ENCODE measurements at places on chromosomes 4 and X.

DNA sequence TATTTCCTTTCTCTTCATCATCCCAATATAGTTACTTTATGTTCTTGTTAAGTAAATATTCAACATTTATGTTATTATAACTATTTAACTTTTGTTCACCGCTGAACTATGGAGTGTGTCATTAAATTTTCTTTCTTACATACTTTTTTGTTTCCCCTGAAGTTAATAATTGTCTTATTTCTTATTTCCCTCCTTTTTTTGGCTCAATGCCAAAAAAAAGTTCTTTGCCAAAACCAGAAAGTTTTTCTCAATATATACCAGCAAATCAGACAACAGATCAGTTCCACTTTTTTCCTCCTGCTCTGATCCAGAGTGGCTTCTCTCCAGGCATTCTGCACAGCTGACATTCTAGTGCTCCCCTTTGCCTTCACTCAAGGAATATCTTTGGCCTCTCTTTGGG, 187.0 kb upstream of the PPARGC1A start:
- DNase-seq, result no peak

DNA sequence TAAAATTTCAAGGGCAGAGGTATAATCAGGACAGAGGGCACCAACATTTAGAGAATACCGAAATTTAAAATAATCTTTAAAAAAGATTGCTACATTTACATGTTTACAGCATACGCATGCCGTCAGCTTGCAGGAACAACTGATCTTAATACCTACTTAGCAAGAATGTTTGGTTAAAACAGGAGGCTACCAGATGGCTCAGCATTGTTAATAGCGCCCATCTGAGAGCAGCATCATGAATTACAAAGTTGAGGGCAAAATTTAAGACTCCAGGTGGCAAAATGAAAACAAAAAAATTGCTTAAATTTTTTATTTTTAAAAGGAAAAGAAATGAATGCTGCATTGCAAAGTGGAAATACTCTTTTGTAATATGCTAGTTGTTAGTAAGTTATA, 241.3 kb downstream of the C4orf33 start:
- DNase-seq, result no peak

GRCh38 chr4:19177616-19178015, 1074.1 kb upstream of the SLIT2 start:
- no peak for DNase-seq

DNA sequence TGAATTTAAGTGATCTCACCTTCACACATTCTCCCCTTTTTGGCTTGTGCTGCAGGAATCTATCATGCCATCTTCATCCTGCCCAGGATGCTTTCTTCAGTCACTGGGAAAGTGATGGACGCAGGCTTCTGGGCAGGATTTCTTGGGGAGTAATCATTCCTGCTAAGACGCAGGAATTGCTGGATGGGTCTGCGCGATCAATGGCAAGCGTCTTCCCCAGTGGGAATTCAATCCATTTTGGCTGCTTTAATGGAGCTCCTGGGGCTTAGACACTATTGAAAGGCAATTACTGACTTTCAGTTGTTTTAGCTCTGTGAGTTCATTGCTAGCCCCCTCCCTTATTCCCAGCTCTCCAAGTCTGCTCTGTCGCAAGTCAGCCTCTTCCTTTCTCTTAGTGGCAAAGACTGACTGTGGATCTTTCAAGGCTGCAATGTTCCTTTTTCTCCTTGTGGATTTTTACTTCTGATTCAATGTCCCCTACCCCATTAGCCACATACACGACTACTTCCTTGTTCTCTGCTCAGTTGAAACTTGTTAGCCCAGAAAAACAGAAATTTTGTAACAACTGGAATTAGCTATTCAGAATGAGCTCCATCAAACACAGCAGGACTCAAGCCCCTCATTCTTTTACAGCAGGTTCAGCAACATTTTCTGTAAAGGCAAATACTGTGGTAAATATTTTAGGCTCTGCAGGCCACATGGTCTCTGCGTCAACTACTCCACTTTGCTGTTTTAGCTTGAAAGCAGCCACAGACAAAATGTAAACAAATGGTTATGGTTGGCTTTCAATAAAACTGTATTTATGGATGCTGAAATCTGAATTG, 154.9 kb downstream of the ASB9 start:
- no peak for DNase-seq

DNA sequence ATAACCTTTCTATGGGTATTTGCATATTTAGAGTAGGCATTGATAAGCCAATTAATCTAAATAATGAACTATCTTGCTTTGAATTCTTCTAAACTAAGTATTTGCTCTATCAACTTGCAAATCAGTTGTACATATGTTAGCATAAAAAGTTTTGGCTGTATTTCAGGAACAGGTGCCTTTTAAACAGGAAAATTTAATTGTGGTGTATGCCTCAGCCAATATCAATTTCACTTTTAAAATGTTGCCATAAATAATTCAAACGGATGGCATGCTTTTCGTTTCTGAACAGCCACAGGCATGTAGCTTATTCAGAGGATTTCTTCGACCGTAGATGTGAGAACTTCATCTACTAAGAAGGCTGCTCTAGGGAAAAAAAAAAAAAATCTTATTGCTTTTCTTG, 99.9 kb downstream of the DCLK2 start:
- no peak for DNase-seq

DNA sequence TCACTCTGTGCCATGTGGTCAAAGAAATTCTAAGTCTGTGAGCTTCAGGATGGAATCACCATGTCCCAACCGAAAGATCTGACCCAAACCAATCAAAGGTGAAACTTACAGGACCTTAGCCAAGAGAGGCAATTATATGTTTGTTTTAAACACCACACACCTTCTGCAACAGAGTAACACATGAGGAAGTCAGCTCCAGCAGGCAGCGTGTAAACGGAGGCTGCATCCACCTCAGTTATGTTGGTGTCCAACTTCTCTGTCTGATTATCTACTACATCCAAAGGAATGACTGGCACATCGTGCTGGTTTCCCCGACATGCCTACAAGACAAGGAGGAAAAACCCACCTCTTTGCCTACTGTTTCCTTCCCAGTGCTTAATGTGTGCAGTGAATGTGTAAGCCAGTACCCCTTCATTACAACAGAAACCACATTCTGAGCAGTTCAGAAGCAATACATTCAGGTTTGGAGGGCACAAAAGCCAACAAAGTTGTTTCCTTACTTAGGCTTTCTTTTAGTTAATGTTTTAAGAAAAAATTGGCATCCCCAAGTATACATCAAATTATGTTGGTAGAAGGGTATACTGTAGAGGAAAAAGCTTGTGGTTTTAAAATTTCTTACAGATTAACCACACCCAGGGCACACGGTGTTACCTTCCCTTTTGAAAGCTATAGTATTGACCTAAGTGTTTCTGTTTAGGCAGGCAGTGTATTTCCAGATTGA, 12.4 kb downstream of the CASP6 start:
- no peak for DNase-seq

GRCh38 chr4:125420526-125420925, 105.8 kb downstream of the FAT4 start:
- DNase-seq, result no peak

DNA sequence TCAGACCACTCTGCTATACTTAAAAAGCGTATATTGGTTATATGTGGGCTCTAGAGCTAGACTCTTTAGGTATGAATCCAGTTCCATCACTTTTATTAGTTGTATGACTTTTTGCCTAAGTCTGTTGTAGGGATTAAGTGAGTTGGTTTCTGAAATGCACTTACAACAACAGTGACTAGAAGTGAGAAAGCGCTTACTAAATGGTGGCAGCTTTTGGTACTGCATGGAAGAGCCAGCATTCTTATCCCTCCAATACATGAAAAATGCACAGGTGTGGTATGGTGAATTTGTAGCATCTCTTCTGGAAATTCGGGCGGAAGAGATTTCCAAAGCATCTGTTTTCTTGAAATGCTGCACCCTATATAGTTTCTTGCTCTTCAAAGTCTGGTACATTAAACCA, 117.1 kb downstream of the SPANXA1 start:
- no peak for DNase-seq

GRCh38 chr4:154005171-154005520, 216.3 kb upstream of the SFRP2 start:
- no peak for DNase-seq

DNA sequence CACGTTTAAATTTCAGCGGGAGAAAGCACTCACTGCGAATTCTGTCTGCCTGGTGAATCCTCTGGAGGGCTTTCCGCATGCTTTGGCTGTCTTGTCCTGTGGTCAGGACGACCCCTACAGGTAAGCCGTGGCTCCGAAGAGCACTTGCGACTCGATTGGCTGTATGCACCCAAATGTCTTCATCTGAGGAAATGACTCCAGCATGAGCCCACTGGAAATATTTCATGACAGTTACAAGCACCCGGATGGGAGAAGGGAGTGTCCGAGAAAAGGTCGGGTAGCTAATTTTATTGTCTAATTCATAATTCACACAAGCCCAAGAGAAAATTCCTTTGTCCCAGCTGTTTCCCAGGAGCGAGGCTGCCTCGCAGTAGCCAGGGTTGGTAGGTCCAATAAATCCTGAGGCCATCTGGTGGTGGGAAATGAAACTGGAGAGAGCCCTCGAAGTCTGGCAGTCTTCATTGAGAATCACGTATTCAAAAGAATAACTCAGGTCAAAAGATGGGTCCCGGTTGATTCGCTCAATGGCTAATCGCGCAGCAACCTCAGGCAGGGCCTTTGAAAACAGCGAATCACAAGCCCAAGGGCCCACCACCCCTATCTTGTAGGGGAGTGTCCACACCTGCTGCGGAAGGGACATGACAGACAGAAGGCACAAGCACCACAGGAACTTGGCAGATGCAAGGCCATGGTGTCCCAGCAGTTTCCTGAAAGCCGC, 6.6 kb downstream of the GUCY2F start:
- no peak for DNase-seq

- no peak for DNase-seq
These were observed 133.2 kb upstream of the ANXA3 start for GRCh38 chr4:78418406-78418805.

- no peak for DNase-seq
These were observed 248.5 kb downstream of the SNCA start for GRCh38 chr4:89588421-89588820.

- no peak for DNase-seq
These were observed 11.4 kb downstream of the ADGRA3 start for GRCh38 chr4:22504447-22504846.

DNA sequence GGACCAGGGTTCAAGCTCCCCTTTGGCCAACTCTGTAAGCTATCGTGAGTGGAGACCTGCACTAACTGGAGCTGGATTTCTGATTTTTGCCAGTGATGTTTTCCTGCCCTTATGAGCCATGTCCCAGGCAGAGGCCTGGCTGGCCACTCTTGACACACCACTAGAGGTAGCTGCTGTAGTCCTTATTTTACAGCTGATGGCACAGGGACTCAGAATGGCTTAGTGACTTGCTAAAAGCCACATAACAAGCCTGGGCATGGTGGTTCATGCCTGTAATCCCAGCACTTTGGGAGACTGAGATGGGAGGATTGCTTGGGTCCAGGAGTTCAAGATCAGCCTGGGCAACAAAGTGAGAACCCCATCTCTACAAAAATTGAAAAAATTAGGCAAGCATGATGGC, 33.4 kb downstream of the CYTL1 start:
- no peak for DNase-seq

- no peak for DNase-seq
These were observed 69.8 kb downstream of the COL25A1 start for GRCh38 chr4:109232681-109233080.

- no peak for DNase-seq
These were observed 69.8 kb downstream of the PTTG2 start for GRCh38 chr4:38030023-38030422.

DNA sequence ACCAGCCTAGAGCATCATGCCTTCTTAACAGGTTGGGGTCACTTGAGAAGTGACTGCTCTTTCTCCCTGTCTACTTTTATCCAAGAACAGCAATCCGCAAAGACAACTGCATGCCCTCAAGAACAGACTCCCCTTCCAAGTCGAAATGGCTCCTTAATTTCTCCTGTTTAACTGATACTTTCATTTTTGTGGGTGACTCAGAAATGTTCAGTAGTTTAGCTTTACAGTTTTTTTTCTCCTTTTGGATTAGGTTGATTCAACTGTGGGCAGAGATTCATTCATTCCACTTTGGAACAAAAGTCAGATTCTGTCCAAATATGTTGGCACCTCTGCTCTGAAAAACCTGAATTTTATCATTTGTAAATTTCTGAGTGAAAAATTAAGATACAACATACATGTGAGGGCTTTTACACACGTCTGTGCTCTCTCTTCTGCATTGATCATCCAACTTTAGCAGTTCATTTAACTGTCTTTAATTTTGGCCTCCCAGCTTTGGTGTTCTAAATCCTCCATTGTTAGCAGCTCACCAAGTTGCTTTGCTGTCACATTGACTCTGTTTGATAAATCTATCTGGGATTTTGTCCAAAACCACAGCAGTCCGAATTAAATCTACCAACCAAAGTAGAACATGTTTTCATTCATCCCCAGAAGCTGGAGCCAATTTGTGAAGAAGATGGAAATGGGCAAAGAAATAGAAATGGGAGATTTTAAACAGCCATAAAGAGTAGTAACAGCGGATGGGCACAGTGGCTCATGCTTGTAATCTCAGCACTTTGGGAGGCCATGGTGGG, 50.0 kb downstream of the HOPX start:
- DNase-seq, result no peak

- DNase-seq, result peak; percentile 62
These were observed 32.4 kb upstream of the RBPJ start for GRCh38 chr4:26288355-26288909.

DNA sequence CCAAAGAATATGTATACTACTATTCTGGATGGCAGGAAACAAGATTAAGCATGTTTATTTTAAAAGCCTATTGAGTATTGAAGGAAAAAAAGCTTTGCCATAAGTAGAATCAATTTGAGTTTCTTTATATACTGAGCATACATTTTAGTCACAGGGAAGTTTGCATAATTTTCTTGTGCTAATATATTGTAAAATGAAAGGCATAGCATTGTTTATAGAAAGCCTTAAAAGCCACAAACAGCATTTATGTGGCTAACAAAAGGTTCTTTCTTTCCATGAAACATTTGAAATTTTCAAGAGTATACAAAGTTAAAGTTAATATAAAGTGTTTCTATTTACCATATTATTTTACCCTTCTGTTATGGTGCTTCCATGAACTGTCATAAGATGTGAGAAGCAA, 1133.8 kb upstream of the PCDH10 start:
- no peak for DNase-seq

DNA sequence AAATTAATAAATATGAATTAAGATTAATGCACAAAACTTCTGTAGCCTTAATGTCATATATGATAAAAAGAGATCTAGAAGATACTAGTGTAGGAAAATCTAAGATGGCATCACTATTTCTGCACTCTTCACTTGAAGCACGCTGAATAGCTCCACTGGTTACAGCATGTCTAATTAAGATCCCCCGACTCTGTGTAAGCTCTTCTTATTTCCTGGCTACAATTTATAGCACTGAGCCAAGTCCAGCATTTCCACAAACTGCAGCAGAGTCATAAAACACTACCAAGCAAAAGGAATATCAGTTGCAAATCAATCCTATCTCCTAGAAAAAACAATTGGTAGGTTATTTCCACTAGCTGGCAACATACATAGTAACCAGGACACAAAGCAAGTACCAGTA, 1.3 kb upstream of the CCNA2 start:
- no peak for DNase-seq
